ENCODE measurements at places on chromosomes 7 and 10.
A peak's percentile ranks its signal among the peaks of the same experiment; 100 is the strongest.

DNA sequence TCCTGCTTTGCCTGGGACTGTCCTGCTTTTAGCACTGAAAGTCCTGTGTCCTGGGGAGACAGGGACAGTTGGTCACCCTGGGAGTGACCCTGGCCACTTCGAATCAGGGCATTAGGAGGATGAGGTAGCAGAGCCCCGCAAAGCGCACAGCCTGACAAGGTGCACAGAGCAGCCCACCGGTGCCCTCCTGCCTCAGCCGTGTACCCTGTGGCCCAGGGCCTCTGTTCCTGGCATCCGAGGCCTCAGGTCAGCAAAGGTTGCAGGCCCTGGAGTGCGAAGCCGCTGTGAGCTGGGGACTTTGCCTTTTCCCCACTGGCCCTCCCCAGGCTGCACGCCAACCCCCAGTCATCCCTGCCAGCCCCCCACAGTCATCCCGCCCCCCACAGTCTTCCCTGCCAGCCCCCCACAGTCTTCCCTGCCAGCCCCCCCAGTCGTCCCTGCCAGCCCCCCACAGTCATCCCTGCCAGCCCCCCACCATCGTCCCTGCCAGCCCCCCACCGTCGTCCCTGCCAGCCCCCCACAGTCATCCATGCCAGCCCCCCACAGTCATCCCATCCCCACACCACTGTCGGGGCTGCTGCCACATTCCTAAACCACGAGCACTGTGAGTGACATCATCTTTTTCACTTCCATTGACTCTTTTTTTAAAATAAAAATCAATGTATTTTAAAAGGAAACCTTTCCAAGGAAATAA, 91.8 kb downstream of the RGS10 start:
- DNase-seq = no peak

DNA sequence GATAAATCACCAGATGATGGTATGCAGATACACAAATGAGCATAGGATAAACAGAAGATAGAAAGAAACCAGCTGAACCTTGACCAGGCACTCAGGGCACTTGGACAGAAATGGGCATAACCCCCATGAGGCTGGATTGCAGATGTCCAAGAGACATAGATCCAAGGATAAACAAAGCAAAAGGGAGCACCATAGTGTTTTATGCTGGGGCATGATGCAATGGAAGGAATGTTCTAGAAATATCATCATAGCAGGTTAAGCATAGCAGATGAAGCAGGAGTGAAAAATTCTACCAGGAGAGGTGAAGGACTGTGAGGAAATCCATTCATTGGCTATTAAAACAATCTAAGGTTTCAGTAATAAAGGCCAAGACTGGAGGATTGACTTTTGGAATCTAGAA, 70.5 kb upstream of the TES start:
- no peak for DNase-seq

DNA sequence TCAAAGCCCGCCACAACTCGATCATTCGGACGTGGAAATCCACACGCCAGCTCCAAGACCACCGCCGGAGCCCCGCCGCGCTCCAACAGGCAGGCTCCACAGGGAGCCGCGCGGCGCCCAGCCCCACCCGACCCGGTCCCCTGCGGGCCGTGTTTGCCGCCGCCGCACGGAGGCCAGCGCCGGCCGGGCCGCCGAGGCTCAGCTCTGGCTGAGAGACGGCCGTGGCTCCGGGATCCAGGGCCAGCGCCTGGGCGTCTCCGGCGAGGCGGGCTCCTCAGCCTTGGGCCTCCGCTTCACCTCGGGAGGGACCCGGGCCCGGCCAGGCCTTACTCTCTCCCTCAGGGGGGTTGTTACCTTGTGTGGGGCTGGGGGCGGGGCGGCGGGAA, 333 bp downstream of the SMNDC1 start:
- peak; percentile 15 for DNase-seq

DNA sequence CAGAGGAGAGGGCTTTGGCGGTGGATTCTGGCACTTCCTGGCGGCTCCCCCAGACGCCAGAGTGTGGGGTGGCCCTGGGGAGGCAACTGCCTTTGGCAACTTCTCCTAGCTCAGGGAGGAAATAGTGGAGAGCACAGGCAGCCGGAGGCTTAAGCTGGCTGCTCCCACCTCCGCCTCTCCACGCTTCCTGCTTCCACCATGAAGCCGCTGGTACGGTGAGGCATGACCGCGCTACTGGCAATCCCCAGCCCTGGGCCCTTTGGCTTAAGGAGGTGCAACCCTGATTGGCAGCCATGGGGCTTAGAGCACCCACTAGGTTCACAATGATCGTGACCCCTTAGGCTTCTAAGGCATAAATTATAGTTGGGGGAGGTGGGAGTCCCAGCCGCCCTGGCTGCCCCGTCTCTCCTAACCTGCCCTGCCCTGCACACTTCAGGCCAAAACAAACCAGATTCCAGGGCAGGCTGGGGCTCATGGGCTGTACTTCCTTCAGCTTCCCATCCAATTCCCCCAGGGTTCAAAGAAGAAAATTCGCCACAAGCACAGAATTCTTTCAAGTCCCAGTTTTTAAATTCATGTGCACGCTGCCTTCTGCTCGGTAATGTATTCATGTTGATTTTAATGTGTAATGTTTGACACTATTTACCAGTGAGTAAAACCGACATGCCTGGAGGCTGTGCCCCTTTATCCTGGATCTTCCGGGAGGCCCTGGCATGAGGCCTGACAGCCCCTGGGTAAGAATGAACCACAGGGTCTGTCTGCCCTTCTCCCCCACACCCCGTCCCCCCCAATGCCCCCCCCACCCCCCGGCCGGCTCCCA, 90.7 kb upstream of the LRRC4 start:
- peak; percentile 84 for DNase-seq

DNA sequence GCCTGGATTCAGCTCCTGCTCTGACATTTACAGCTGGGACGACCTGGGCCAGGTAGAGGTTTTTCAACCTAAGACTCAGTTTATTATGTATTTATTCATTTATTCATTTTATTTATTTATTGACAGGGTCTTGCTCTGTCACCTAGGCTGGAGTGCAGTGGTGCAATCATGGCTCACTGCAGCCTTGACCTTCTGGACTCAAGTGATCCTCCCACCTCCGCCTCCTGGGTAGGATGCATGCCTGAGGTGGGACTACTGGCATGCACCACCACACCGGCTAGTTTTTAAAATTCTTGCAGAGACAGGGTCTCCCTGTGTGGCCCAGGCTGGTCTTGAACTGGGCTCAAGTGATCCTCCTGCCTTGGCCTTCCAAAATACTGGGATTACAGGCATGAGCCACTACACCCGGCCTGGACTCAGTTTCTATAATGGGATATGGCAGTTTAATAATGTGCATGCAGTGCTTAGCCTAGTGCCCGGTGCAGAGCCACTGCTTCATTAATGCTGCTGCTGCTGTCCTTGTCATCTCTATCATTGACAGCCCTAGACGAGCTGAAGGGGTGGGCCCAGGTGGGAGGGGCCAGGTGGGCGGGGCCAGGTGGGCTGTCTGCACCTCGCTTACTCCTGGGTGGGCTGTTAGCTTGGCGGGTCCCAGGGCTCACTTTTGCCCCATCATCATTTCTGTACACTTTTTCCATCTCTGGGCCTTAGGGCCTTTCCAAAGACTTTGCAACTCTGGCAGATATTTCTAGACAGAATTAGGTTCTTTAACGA, 92.6 kb downstream of the LHPP start:
- no peak for DNase-seq

DNA sequence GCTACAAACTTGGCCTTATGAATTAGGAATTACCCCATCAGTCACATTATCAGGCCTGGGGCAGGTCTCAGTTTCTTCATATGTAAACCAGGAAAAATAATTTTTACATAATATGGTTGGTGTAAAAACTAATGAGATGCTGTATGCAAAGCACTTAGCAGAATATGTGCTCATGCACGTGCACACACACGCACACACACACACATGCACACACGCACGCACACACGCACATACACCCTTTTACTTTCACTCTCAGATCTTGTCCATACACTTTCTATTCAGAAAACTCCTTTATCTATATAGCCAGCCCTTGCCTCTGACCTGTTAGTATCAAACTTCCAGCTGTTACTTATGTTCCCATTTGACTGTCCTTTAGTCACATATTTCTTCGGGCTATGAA, 92.7 kb downstream of the CREB5 start:
- DNase-seq = no peak

GRCh38 chr10:34864149-34865067, 49.3 kb upstream of the PARD3 start:
- no peak for DNase-seq

DNA sequence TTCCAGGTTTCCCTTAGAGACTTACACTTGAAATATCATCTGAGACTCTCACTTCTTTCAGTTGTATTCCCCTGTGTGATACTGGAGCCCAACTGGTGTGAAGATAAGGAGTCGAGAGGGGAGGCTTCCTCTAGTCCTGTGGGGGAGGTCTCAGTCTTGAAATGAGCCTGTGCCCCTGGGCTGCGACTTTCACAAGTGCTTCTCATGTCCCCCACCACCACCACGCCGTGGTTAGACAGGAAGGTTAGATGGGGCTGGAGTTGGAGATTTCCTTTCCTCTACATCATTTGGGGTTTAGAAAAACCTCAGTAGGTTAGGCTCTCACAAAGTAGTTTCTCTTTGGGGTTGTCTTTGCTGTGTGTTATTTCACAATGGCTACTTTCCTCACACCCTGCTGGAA, 25.6 kb upstream of the MKX start:
- no peak for DNase-seq

DNA sequence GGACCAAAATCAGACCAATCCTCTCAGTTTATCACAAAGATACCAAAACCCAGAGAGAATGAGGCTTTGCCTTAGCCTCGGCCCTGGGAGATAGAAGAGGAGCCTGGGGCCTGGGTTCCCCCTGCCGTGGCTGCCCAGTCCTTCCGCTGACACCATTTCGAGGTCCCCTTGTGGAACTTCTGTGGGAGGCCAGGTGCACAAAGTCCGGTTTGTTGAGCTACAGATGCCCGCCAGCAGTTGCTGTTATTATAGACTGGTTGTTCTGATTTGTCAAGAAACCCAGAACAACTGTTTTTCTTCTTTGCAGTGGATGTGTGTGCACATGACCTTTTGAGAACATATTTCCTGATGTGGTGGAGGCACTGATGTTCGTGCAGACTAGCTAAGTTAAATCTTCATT, 47.6 kb downstream of the CUX1 start:
- DNase-seq = no peak

DNA sequence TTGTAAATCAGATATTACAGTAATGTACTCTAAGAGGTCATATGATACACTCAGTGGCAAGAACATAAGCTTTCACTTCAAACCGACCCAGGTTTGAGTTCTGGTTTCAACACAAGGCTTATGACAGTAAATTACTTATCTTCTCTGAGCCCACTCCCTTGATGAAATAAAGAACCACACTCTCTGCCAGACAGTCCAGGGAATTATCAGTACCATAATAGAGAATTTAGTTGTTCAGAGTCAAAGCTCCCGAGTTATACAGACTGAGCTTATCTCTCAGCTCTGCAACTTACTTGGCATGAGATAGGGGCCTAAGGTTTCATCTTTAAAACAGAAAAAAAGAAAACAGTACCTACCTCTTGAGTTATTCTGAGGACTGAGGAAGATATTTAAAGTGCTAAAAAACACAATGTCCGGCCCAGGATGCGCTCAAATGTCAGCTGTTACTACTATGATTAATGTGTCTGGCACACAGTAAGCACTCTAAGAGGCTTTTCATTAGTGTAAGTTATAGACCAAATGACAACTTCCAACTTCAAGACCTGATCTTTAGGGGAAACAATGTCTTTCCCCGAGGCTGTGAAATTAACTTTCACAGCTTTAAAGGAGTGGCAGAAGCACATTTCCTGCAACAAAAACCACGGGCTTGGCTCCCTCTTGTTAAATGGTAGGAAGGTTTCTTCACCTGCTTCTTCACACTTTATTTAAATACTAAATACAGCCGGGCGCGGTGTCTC, 38.1 kb downstream of the UBE2H start:
- DNase-seq = no peak

DNA sequence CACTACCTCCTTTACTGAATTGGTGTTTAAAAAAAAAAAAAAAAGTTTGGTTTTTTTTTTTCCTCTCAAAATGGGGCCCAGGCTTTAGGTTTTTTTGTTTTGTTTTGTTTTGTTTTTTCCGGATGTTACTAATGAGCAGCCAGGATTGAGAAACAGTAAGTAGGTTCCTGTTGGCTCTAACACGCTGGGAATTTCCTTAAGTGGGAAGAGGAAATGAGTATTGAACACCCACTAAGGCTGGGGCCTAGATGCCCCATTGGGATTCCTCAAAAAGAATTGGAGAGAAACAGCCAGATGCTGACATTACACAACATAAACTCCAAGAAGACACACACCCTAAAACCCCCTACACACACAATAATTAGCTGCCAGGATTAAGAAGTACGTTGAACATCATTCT, 102.2 kb upstream of the NANOS1 start:
- DNase-seq = peak; percentile 88

- no peak for DNase-seq
Observed at GRCh38 chr7:2929321-2930201, 85.5 kb upstream of the GNA12 start.

DNA sequence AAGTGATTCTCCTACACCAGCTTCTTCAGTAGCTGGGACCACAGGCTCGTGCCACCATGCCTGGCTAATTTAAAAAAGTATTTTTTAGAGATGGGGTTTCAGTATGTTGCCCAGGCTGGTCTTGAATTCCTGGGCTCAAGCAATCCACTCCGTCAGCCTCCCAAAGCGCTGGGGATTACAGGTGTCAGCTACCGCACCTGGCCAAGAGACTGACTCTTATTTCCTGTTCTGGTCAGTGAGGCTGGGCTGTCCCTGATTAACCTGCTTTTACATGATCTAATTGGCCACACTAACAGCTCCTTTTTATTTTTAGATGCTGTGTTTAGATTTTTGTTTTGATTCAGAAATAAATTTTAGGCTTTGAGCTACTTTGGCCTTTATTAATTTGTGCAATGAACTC, 203.9 kb downstream of the NXPH1 start:
- no peak for DNase-seq

- no peak for DNase-seq
Observed at GRCh38 chr10:48807791-48808470, 123.3 kb downstream of the WDFY4 start.

GRCh38 chr7:76346778-76347177, 12.0 kb downstream of the YWHAG start:
- DNase-seq = no peak

GRCh38 chr10:112769611-112770370, 180.3 kb upstream of the TCF7L2 start:
- no peak for DNase-seq

- DNase-seq = no peak
Observed at GRCh38 chr10:49686651-49687050, 7.2 kb downstream of the C10orf53 start.
